Stimulated activated CD4-positive, alpha-beta T cell treated with anti-CD3 and anti-CD28 coated beads, Interleukin-1b, Interleukin-23, amount 100 ng/mL, for 1 hour (primary cell): ENCODE measurements at places on chromosomes 3 and 15.

- no peak for DNase-seq
Observed at GRCh38 chr15:43439268-43439667, 53.7 kb downstream of the TP53BP1 start.

DNA sequence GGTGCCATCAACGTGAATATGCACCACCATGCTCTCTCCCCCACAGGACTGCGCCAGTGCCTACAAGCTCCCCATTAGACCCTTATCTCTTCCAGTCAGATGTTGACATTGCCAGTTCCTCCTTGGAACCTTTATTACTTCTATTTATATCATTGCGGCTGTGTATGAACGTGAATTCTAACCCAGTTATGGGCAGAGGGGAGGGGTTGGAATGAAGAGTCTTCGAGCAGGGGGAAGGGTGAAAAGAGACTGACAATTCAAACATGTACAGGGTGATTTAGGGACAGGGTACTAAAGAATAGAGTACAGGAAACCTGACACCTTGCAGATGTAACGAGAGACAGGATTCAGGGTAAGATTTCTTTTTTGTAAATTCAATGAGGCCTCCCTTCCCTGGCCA is 41.8 kb upstream of the ST6GAL1 start:
- DNase-seq, result no peak

- no peak for DNase-seq
Observed at GRCh38 chr3:173706630-173707029, 309.1 kb downstream of the NLGN1 start.

- DNase-seq, result no peak
Observed at GRCh38 chr3:174268586-174268985, 590.5 kb upstream of the NAALADL2 start.

GRCh38 chr3:50274371-50275104 is 4.3 kb upstream of the LSMEM2 start:
- peak; percentile 32 for DNase-seq

DNA sequence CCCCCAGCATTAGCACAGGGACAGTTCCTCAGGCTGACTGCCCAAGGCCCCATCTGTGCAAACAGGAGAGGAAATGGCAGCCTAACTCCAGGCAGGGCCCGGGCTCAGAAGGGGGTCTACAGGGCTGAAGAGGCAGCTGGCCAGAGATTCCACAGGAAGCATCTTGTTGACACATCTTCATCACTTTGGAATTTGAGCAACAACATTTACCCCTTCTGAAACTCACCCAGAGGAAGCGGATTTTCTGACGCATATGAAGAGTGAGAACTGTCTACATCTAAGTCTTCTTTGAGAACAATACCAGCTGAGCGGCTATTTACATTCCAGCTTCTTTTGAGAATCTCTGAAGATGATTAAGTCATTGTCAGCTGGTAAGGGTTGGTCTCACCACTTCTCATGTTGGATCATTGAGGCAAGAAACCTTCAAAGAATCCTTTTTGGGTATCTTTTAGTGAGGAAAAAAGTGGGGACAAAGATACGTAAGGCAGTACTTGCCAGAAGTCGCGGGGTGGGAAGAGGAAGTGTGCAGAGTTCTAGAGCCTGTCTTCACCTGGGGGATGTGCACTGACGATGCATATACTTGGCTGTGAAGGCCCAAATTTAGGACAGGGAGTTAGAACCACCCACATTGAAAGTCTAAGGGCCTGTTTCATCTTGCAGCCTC is 25.4 kb upstream of the SRP14 start:
- no peak for DNase-seq

- no peak for DNase-seq
Observed at GRCh38 chr3:187630404-187630803, 39.8 kb downstream of the SST start.

DNA sequence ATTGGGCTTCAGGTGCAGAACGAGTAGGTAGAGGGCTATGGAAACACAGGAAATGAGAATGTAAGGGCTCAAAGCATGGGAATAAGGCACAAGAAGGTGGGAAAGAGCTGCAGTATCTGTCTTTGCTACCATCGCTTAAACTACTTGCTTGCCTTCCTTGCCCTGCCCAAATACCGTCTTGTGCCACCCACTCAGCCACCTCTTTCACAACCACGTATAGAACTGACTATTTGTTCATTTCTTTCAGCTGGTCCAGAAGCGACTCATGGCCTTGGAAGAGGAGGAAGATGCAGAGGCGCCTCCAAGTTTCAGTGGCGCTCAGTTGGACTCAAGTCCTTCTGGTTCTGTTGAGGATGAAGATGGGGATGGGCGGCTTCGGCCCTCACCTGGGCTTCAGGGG is 11.8 kb downstream of the LPCAT4 start:
- DNase-seq, result no peak

- DNase-seq, result no peak
Observed at GRCh38 chr15:91100814-91101607, 954 bp downstream of the SV2B start.

- no peak for DNase-seq
Observed at GRCh38 chr3:159928071-159928491, 60.6 kb upstream of the IL12A start.

DNA sequence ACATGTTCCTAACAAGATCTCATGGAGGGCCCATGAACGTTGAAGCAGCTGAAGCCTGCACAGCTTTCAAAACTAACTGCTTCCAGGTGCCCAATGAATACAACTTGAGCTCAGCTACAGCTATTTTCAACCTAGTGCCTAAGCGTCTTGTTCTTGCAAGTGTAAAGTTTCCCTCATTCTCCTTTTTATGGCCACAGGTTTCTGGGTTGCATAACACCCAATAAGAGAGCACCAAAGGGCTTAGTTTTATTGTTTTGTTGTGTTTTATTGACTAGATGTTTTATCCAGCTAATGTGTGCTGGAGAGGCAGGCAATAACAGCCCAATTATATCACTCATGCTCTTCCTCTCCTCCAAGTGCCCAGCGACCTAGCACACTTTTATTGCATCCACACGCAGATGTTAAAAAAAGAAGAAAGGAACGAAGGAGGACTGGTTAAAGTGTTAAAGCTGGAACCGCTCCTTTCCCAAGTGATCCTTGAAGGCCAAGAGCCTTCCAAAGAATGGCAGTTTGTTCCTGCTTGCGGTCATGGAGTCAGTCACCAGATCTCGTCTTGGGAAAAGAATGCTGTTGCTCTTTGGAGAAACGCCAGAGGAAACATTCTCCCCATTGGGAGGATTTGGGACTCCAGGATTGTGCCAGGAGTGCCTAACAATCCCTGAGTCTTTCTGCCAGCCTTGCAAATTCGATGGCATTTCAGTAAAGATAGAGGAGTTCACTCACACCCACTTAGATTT is 156.9 kb downstream of the MEX3B start:
- no peak for DNase-seq

DNA sequence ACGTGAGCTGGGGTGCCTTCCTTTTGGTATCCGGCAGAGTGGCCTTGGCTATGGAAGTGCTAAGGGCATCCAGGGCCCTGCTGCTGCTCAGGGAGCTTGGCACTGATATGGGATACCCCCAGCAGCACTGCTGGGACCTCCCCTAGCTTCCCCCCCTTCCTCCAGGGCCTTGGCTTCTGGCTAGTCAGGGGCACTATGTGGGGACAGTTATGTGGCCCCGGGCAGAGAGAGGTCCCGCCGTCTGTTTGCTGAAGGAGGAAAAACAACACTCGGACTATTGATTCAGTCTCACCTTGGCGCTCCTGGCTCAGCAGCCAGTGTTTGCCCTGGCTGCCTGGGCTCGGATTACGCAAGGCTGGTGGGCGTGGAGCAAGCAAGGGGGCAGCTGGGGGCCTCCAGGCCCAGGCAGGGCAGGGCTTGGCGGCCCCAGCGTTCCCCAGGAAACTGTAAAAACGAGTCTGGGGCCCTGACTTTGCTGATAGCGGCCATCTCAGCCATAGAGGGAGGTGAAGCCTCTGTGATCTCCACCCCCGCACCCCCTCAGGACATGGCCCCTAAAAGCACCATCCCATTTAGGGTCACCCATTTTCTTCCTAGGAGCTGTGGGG is 5.7 kb downstream of the FURIN start:
- no peak for DNase-seq

GRCh38 chr15:42065033-42065432 is 29.3 kb downstream of the PLA2G4D start:
- DNase-seq, result no peak

DNA sequence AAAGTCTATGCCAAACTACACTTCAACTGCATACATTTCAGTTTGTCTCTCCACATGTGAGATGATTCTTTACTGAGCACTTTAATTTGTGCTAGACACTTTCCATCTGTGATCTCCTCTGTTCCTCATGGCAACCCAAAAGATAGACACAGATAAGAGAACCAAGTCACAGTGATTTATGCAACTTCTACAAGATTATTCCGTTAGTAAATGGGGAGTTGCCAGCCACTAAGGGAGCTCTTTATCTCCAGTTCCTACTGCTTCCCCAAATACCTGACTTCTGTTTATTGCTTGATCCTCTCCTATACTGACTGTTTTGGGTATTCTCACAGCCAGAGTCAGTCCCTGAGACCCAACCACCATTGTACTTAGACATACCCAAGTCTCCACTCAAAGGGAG is 24.1 kb upstream of the AKAP13 start:
- DNase-seq, result no peak

GRCh38 chr3:9351709-9352126 is 11.1 kb upstream of the THUMPD3 start:
- DNase-seq, result no peak

GRCh38 chr3:42688016-42688415 is 2.7 kb downstream of the KLHL40 start:
- no peak for DNase-seq

- no peak for DNase-seq
Observed at GRCh38 chr3:195128255-195129071, 142.5 kb downstream of the XXYLT1 start.

DNA sequence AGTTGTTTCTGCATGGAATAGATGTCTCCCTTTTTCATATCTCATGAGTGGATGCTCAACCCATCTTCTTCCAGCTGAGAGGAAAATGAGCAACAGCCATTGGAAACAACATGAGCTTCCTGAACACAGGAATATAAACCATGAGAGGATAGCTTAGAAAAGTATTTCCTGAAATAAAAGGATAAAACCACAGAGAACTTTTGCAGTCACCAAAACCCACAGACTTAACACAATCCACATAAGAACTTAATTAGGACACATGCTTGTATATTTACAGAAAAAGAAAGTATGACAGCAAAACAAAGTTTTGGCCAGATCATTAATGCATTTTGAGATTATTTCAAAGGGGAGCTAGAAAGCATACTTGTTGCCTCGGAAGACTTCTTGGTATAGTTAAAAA is 180.5 kb upstream of the RASGRP1 start:
- no peak for DNase-seq

GRCh38 chr3:59101231-59101736 is 51.5 kb upstream of the CFAP20DC start:
- DNase-seq, result no peak

- DNase-seq, result peak; percentile 78
Observed at GRCh38 chr15:66700802-66701421, 1.1 kb upstream of the SMAD6 start.

- DNase-seq, result no peak
Observed at GRCh38 chr3:11335056-11335608, 62.9 kb downstream of the ATG7 start.
